ENCODE measurements at places on chromosomes 7 and 10.

- DNase-seq, result no peak
These were observed 36.3 kb downstream of the SUFU start for GRCh38 chr10:102540023-102540422.

GRCh38 chr10:113310347-113310746 lies 242.5 kb upstream of the HABP2 start:
- DNase-seq, result no peak

DNA sequence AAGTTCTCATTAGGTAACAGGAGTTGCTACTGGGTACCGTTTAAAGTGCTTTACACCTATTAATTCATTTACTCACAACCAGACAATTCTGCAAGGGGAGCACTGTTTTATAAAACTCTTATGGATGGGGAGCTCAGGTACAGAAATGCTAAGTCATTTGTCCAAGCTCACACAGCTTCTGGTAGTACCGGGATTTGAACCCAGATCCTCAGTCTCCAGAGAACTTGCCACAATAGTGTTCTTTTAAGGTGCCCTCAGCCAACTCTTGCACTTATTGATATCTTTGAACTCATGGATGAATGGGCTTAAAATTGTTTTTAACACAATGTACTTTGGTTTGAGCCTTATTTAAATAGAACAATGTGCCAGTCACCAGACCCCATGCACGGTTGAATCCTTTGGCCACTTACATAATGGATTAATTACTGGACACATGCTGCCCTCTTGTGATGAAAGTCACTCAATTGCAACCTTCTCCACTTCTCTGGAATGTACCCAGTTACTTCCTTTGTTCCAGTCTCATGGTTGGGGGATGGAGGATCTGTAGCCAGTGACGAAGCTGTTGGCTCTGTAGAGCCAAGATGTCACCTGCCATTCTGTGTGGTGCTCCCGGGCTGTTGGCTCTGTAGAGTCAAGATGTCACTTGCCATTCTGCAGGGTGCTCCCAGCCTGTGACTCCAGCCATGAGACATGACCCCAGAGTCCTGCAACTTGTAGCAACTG lies 65.6 kb downstream of the NOD1 start:
- DNase-seq, result peak; percentile 49

GRCh38 chr10:121266370-121266769 lies 331.9 kb downstream of the FGFR2 start:
- DNase-seq, result no peak

GRCh38 chr7:80588591-80588990 lies 49.9 kb upstream of the CD36 start:
- DNase-seq, result no peak

Data from thyroid gland (tissue), 4 donors.